Pancreas (tissue), 10 donors: ENCODE measurements at places on chromosomes 2 and 18. TPM values are rescaled to one million over a fixed set of nuclear protein-coding genes. Genes with fewer than 3 reads are reported as not detected.

ZFAND2B gene
- 66.9 TPM for polyA plus RNA-seq

DNA sequence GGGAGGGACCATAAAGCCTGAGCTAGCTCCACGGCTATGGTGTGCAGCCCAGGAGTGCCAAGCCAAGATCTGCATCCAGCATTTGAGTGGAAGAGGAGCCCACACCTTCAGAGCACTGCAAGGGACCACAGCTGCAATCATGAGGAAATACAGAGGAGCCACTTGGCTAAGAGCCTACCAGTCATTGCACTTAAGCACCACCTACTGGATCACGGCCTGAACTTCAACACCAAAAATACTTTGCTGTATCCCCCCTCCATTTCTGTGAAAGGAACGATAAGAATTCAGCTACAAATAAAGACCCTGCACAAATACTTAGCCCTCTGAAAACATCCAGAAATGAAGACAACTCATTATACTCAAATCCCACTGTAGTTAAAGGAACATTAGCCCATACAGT, 545.3 kb downstream of the TSN start:
- DNase-seq = no peak

- no peak for DNase-seq
Measured at GRCh38 chr2:222577341-222577740, 78.6 kb downstream of the FARSB start.

GRCh38 chr18:76490670-76491472, 4.2 kb downstream of the ZNF516 start:
- peak; percentile 81 for DNase-seq

DNA sequence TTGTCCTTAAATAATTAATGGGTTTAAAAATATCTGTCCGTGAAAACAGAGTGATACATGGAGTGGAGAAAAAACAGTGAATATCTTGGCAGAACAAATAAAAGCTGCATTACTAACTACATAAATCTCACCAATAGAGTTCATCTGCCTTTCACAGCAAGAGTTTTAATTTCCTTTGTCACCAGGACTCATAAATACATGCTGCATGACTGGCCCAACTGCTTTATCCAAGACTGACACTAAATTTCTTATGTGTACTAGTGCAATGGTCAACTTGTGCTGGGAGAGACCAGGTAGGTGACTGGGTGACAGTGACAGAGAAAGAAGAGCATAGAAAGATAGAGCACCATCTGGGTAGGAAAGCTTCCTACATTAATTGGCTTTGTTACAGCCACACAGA, 402.8 kb downstream of the RAD51AP2 start:
- no peak for DNase-seq

CREG2 gene
- not detected for polyA plus RNA-seq

DNA sequence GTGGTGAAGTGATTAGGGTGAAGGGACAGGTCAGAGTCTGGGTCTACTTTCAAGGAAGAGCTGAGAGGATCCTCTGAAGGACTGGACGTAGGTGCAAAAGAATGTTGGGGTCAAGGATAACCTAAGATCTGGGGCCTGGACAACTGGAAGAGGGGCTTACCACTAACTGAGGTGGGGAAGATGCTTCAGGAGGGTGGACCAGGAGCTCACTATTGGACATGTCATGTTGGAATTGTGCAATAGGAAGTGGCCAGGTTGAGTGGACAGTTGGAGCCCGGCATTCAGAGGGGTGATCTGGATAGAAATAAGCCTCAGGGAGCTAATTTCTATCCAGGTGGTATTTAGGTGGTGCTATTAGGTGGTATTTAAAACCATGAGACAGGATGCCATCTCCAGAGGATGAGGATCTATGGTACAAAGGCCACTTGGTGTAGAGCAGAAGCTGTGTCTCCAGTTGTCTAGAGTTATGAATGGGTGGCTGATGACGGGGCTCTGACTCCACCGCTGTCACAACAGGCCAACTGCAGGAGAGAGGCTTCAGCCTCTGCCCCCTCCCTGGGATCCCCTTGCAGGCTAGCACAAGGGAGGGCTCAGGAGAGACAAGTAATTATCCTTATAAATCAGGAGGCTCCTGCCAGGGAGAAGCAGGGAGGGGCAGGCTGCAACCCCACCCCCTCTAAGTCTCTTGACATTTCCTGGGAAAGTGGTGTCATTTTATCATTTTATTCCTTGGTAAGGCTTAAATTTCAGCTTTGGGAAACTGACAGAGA, 158.0 kb downstream of the SMAD7 start:
- no peak for DNase-seq

- DNase-seq = no peak
Measured at GRCh38 chr2:3390041-3390440, 10.5 kb downstream of the TRAPPC12 start.

PDCD1 gene
- 0.23 TPM for polyA plus RNA-seq

GRCh38 chr2:162007447-162008040, 66.5 kb downstream of the DPP4 start:
- no peak for DNase-seq

DNA sequence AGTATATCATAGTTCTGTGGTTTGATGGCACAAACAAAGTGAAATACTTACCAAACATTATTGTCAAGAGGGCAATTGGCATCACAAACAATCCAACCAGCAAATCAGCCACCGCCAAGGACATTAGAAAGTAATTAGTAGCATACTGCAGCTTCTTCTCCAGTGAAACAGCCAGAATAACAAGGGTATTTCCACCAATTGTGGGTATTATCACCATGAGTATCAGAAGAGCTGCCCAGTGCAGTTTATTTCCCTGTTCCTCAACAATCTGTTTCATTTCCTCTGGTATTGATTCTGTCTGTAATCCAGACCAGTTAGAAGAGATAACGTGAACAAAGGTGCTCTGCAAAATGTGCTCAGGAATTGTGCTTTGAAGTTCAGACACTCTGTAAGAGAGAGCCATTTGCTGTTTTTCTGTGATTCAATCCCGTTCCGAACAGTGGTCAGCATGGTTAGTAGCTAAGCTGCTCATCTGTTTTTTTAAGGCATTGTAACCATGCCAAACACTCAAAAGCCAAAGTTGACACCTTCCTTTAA, 1.4 kb downstream of the HTR2B start:
- no peak for DNase-seq

DNA sequence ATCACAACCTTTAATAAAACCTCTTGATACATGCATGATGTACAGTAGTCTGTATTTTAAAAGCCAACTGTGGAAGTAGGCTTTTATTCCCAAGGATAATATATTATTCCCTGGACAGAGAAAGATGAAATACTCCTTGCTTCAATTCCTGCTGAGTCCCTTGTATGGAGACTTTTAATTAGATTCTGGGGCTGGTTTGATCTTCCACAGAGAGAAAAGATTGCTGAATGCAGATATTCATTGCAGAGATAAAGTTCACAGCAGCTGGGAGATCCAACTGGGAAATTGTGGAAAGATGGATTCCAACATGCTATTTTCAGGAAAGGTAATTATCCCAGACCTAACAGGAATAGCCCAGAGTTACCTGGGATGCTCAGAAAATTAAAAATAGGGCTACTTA, 607.0 kb upstream of the HS6ST1 start:
- no peak for DNase-seq

C2orf81 gene
- 6.5 TPM for polyA plus RNA-seq

PIEZO2 gene
- polyA plus RNA-seq = 0.38 TPM

GRCh38 chr18:77153404-77153803, 20.8 kb upstream of the MBP start:
- no peak for DNase-seq

DNA sequence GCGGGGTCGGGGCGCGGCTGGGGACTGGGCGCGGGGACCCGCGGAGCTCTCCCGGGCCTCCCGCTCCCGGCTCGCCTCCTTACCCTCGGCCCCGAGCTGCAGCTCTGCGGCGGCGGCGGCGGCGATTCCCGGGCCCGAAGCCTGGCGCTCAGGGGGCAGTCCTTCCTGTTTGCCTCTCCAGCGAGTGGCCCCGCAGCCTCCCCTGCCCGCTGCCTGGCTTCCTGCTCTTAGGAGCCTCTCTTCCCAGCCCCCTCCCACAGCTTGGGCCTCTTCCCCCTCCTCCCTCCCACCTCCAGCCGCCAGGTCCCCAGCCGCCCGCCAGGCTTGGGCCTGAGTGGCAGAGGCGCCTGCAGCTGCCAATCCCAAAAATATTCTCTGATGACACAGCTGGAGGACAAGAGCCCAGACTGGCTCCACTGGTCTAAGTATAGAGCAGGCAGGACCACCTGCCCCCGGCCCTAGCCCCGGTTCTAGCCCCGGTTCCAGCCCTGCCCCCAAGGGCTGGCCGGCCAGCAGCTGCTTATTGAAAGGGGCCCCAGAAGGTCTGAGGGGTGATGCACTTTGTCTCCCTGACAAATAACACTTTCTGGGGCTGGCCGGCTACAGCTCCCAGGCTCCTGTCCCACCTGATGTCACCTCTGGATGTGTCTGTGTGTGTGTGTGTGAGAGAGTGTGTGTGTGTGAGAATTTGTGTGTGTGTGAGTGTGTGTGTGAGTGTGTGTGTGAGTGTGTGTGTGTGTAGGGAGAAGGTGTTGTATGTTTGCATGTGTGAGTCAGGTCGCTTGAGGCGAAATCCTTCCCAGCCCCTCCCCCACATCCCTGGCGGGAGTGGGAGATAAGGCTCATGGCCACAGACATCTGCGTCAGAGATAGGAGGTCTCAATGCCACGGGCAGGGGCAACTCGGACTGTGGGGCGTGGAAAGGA, at the start of gene OBSL1:
TSS of gene OBSL1 (minus strand) at position 229 of the 926 bp plus-strand sequence. CDS start 307 bp downstream, outside the sequence.
- peak; percentile 86 for DNase-seq

ADAM17 gene
- 4.6 TPM for polyA plus RNA-seq

DNA sequence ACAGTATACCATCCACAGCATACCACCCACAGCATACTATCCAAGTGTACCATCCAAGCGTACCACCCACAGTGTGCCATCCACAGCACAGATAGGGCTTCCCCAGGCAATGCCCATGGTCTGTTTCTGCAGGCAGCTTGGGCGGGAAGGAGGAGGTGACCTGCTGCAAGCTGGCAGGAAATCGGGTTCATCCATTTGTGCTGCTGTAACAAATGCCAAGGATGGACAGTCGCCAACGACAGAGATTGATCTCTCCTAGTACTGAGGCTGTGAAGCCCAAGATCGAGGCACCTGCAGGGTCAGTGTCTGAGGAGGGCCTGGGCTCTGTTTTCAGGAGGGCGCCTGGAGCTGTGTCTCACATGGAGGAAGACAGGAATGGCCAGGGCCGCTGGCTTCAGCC, 93.6 kb upstream of the SNTG2 start:
- peak; percentile 27 for DNase-seq

GRCh38 chr2:111715987-111716904, 167.7 kb downstream of the ANAPC1 start:
- no peak for DNase-seq

C2orf80 gene
- not detected for polyA plus RNA-seq

FSHR gene
- not detected for polyA plus RNA-seq

FOXD4L1 gene
- 0.57 TPM for polyA plus RNA-seq

- DNase-seq = no peak
Measured at GRCh38 chr2:10171006-10171800, 48.7 kb downstream of the RRM2 start.

- no peak for DNase-seq
Measured at GRCh38 chr18:8480506-8481328, 128.5 kb upstream of the RAB12 start.

DNA sequence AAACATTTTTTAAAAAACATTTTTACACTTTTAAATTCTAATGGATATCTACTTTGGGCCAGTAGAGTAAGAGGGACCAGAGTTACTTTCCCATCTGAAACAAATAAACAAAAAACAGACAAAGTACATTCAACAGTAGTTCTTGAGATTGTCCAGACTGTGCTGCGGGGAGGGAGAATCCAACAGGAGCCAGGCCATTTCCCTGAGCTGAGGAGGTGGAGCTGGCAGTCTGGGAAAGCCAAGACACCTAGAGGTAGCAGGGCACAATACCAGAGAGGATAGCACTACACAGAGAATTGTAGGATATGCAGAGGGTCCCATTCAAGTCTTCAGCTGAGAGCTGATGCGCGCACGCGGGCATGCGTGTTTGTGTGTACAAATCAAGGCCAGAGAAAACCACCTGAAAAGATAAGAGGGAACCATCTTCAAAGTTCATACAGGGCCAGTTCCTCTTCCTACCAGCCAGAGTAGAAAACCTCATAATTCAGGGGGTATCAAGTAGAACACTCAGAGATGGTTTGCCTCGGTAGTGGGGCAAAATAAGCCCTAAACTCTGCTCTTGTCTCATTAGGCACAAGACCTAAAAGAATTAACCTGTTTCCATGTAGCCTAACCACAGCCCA, 44.0 kb downstream of the PTRHD1 start:
- no peak for DNase-seq

APOB gene
- polyA plus RNA-seq = 0.11 TPM
